ENCODE measurements at places on chromosomes 1 and 21.

- DNase-seq: no peak
These were observed 104.7 kb downstream of the SYT2 start for GRCh38 chr1:202605515-202605914.

DNA sequence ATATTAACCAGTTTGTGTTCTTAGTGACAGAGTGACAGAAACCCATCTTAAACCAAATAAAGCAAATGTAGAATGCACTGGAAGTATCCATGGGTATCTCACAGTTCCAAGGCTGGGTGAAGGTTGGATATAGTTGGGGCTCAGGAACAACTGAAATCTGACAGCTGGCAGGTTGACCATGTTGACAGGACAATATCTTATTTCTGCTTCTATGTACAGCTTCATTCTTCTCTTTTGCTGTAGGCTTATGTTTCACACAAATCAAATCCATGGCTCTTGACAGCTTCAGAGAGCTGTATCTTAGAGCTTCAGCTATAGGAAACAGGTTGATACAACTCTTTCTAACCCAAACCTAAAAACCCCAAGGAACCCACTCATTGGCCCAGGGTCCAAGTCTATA, 34.3 kb upstream of the FGGY start:
- no peak for DNase-seq

- DNase-seq: no peak
These were observed 77.7 kb downstream of the KIRREL1 start for GRCh38 chr1:158071138-158071537.

DNA sequence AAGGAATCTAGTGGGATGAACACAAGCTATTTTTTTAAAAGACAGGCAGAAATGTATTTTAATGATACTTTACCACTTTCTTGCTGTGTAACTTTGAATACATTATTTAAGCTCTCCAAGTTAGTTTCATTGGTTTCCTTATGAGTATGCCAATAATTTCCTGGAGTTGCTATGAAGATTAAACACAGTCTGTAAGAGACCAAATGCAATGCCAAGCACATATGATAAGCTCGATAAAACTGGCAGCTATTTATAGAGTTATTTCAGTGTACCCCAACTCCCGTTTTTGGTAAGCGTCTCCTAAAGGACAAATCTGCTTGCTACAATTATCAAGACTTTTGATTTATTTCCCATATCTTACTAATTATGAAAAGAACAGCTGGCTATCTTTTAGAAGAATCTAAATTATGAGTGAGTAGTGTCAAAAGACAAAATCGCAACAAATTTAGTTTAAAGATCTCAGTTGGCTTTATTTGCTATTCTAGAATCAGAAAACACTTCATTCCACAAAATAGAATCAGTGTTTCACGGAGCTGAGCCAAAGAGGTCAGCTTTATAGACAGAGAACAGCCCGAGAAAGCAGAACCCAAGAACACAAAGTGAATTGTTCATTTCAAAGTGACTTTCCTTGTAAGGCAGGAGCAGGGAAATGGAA, 7.2 kb upstream of the MAP10 start:
- no peak for DNase-seq

Data from NCI-H146 (cell line).